ENCODE measurements at places on chromosomes 2 and 18. TPM values are rescaled to one million over a fixed set of nuclear protein-coding genes. Genes with fewer than 3 reads are reported as not detected.

Gene EHBP1
- 51.1 TPM for polyA plus RNA-seq

Gene HAAO
- polyA plus RNA-seq: 38.9 TPM

DNA sequence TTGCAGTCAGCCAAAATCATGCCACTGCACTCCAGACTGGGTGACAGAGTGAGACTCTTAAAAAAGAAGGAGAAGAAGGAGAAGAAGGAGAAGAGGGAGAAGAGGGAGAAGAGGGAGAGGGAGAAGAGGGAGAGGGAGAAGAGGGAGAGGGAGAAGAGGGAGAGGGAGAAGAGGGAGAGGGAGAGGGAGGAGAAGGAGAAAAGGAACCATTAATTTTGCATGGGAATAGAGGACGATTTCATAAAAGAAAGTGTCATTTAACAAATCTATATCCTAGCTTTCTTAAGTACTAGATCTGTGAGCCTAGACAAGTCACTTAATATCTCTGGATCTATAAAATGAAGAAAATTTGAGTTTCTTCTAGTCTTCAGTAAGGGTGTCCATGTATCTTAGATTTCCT, 9.6 kb downstream of the NOL10 start:
- no peak for DNase-seq

DNA sequence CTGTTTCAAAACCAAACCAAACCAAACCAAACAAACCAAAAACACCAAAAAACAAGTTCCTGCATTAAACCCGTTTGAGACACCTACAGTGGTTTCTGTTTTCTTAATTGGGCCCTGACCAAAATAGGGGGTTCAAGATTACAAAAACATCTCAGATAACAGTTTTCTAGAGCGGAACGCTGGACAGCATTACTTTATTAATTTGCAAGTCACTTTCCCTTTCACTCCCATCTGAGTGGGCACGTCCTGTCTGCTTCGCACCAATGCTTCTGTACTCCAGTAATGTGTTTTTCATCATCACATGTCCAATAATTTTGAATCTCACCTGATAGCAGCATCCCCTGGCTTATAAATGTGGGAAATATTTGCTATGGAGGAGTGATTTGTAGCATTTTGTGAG, 11.7 kb upstream of the MYO1B start:
- DNase-seq: no peak

DNA sequence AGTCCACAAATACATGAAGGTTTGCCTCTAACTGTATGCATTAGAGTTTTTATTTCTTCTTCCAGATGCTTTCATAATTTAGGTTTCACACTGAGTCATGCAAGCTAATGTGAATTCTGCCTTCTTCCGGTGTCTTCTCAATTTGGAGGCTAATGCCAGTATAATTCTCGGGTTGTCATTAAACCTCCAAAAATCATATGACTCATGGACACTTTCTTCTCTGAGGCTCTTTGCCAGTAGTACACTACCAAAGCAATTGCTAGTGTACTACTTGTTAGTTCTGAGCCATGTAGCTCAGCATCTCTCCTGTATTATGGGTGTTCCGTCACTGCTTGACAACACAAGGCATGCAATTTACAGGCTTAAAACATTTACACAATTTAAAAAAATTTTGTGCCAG, 137.1 kb downstream of the VWC2L start:
- no peak for DNase-seq

Measured in left kidney (tissue), 8 donors.